ENCODE measurements at places on chromosomes 11 and 22. TPM values are rescaled to one million over a fixed set of nuclear protein-coding genes. Genes with fewer than 3 reads are reported as not detected.

GRCh38 chr11:92894197-92894596 lies 75.3 kb upstream of the MTNR1B start:
- DNase-seq, result no peak

DNA sequence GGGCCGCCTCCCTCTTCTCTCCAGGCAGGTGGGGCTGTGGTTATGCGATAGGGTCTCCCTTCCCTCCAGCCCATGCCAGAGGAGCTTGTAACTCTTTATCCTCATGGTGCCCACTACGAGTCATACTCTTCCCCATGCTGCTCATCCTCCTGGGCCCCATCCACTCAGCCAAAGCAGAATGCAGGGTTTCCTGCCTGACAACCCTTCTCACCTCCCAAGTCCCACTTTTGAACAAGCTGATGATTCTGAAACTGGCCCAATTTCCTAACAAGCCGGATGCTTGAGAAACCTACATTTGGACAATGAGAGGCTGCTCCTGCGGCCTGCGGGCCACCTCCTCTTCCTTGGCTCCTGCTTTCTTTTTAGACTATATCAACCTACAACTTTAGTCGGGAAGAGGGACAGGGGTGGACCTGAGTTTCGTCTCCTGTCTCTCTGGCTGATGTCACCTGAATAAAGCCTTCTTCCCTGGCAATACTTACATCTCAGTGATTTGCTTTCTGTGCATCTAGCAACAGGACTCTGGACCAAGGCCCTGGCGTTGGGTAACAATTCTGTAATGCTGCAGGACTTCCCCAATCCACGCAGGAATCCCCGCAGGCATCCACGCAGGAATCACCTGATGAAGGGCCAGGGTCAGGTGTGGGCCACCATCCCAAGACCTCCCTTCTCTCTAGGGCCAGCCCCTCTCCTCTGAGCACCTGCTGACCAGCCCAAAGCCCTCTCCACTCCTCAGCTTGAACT lies 1.5 kb upstream of the NDUFS8 start:
- DNase-seq, result no peak

WNT11 gene
- under 0.01 TPM for total RNA-seq

- no peak for DNase-seq
Measured at GRCh38 chr11:84588131-84588829, 1038.9 kb downstream of the DLG2 start.

GRCh38 chr11:12019337-12019736 lies 10.9 kb upstream of the DKK3 start:
- no peak for DNase-seq

- peak; percentile 49 for DNase-seq
Measured at GRCh38 chr11:127965939-127966668, 621.3 kb downstream of the ETS1 start.

GRCh38 chr22:42794551-42795510 lies 62.2 kb downstream of the ARFGAP3 start:
- no peak for DNase-seq

DNA sequence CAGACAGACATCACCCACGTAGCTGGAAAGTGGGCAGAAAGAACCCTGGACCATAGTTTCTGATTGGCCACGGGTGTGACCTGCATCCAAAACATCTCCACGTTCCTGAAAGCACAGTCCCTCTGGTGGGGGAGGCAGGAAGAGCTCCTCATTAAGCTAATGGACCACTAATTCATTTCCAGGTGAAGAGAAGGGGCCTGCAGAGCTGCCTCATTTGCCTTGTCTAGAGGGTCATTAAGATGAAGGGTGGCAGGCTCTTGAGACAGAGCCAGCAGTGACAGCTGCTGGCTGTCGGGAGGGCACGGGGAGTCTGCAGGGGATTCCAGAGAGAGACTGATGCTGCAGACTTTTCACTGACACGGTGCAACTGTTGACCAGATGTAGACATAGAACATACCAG lies 149.6 kb upstream of the OPCML start:
- DNase-seq, result no peak

MS4A4E gene
- total RNA-seq, result not detected

DNA sequence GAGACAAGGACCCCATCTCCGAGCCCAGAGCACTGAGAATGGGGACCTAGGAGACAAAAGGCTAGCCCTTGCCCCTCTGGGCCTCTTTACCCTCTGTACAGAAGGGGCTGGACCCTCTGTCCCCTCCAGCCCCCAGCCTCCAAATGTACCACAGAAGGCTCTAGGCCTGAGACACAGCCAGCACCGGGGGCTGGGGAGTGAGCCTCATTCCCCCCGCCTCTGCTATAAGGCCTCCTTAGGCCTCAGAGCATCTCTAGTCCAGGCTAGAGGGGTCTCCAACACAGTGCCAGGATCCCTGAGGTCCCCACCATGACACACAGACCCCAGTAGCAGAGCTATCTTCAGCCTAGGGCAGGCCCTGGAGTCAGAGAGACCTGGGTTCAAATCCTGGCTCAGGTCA lies 4.8 kb downstream of the SMTN start:
- DNase-seq, result no peak

GRCh38 chr11:11717064-11717725 lies 95.4 kb upstream of the GALNT18 start:
- DNase-seq, result no peak

DNA sequence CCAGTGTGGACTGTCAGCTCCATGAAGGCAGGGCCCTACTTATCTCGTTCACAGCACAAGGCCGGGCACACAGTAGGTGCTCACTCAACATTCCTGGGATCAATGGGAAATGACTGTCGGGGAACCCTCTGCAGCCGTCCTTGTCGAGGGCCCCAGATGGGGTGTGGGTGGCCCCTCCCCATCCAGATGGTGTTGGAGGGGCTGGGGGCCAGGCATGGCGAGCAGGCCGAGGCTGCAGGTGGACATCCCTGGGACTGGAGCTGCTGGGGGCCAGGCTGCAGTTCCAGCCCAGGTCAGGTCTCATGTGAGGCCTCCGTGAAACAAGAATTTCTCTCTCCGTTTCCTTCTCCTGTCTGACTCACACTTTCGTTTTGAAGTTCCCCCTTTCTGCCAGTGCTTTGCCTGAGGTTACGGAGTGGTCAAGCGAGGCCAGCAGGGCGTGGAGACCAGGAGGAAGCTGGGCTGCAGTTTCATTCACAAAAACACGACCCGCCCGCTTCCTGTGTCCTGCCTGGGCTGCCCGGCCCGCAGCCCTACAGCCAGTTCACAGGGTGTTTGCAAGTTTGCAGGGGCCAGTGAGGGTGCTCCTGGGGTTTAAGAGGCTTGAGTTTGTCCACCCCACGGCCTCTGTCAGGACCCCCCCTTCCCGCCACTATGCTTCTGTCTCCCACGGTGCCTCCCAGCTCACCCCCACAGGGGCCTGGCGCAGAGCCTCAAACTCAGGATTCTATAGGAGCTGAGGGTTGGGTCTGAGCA lies 4.5 kb downstream of the MYEOV start:
- peak; percentile 92 for DNase-seq

DNA sequence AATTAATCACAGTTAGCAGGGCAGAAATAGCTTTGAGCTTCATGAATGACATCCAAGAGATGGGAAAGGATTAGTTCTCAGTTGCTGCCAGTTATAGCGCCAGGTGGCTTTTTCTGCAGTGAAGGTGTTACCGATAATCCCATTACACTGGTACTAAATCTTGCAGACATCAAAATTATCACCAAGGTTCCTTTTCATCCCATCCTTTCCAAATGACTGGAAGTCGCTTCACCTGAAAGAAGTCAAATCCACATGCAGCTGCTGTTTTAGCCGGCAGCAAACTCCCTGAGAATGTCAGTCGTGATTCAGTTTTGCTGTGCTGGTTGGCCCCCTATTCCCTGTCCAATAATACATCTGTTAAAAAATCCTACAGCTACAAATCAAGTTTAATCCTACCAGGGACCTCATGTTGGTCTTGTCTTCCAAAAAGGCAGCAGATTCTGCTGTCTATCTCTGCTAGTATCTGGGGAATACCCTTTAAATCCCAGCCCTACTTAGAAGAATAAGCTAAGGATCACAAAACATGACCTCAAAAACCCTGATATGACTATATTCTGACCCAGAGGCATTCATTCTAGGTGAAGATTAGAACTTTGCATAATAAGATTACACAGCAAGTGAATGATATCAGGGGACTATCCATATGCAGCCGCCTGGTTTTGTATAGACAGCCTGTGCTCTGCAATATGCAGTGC lies 31.7 kb downstream of the IMMP1L start:
- DNase-seq, result no peak

DNA sequence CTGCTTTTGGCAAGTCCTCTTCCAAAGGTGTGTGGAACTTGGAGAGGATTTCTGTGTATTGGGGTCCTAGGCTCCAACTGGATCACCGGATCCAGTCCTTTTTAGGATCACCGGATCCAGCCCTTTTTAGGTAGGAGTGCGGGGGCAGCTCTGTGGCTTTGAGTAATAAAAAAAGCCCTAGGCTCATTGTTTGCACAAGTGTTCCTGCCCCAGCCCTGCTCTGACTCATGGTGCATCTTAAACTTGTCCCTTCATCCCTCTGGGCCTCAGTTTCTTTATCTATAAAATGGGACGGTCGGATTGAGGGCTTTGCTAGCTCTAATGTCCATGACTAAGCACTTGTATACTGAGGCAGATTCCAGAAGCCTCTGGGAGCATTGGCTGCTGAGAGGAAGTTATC lies 22.7 kb upstream of the CD44 start:
- DNase-seq, result no peak

DNA sequence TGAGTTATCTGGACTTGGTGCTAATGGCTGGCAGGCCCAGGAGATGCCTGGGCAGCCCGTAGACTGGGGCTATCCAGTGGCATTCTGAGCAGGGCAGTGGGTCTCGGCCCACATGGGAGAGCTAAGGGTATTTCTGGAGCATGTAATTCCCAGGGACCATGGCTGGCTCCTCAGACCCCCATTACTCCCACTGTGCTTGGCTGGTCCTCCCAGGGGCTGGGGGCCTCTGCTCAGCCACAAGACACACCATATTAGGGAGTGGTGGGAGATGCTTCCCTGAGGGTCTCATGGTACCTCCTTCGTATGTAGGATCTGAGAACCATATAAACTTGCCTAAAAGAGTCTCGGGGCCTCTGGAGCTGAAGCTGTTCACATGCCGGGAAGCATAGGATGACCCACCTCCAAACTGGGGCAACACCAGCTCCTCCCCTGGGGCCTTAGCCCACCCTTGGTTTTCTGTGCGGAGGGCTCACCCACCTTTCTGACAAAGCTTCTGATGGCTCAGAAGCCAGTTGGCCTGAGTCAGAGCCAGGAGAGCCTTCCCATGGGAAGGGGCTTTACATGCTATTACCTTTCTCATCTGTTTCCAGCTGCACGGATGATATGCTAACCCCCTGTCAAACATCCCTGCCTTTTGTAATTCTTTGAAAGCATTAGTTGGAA lies 9.5 kb upstream of the FTH1 start:
- no peak for DNase-seq

DNA sequence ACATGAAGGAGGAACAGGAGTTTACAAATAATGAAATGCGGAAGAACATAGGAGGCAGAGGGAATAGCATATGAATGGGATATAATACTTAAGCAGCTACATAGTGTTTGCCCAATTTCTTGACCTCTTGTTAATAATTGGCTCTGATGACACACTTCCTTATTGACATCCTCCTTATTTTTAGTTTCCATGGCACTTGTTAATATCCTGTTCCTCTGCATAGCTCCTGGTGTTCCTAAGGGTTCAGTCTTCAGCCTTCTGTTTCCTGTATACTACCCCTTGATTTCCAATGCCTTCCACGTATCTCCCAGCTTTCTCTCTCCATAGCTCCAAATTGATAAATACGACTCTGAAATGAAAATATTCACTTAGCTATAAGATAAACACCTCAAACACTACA lies 663.8 kb upstream of the API5 start:
- no peak for DNase-seq

DNA sequence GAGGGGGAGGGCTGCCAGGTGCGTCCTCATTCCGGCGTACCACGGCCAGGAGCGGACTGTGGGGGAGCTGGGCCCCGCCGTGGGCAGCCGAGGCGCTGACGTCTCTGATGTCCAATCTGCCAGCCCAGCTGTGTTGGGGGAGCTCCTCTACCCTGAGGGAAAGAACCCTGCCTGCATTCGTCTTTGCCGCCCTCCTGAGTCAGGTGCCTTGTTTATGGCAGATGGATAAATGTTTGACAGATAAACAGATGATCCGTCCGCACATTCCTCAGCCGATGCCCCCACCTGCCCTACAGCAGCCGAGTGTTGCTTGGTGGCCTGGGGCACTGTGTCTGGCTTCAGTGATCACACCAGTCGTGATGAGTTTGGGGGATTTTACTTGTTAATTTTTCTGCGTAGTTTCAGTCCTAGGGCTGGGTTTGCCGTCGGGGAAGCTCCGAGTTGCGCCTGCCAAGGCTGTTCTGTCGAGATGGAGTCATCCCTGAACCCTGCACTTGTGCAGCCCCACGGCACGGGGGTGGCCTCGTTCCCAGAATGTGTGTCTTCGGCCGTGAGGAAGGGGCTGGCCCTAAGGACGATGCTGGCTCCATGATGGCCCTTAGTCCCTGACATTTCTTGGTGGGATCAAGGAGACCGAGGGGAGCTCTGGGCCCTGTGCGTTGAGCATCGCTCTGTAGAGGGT lies 1083.9 kb downstream of the BRD1 start:
- DNase-seq, result no peak

DNA sequence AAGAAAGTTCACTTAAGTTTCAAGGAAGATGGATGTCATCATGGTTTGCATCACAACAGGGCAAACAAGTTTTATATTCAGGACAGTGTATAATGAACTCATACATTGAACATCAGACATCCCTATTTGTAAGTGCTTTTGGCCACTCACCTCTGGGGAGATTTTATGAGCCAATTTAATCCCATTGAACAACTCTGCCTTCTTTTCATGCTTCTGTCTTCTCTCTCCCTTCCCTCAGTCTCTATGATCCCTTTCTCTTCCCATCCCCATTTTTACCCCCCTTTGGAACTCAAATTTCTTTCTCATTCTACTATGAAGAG lies 234.3 kb upstream of the POU2AF2 start:
- no peak for DNase-seq

DNA sequence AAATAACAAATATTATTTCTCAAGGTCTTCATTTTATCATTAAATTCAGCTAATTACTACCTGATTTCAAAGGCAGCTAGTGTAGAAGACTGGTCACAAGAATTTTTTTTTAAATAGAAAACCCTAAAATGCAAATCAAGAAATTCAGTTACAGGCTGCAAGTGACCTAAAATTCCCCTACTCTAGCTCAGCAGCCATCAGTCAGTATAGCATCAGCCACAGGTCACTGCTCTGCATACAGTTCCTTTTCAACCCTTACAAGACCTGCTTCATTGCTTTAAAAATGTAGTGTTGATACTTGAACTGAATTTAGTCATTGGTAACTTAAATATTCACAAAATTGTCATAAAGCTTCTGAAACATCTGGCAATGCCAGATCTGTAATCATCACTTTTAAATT lies 9.5 kb upstream of the B3GNT6 start:
- no peak for DNase-seq

- peak; percentile 23 for DNase-seq
Measured at GRCh38 chr11:105357764-105358163, 218.2 kb upstream of the CARD18 start.

F2 gene
- total RNA-seq, result not detected

Data from fibroblast of villous mesenchyme (primary cell).